ENCODE measurements at places on chromosomes 5 and 9.

DNA sequence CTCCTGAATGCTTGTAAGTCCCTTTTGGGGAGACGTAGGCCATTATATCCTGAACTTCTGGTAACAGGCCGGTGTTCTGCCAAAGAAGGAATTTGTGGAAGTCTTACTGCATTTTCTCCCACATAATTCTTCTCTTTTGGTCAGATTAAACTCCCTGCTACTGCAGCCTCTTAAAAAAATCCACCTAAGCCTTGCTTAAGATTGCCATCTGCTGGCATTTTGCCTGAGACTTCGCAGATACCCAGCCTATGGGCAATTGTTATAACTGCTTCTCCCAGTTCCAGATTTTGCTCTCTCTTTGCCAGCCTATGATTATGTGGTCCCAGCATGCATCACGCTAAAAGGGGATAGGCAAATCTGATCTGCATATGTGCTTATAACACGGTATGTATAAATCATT lies 391.6 kb upstream of the CHD1 start:
- DNase-seq, result peak; percentile 26

DNA sequence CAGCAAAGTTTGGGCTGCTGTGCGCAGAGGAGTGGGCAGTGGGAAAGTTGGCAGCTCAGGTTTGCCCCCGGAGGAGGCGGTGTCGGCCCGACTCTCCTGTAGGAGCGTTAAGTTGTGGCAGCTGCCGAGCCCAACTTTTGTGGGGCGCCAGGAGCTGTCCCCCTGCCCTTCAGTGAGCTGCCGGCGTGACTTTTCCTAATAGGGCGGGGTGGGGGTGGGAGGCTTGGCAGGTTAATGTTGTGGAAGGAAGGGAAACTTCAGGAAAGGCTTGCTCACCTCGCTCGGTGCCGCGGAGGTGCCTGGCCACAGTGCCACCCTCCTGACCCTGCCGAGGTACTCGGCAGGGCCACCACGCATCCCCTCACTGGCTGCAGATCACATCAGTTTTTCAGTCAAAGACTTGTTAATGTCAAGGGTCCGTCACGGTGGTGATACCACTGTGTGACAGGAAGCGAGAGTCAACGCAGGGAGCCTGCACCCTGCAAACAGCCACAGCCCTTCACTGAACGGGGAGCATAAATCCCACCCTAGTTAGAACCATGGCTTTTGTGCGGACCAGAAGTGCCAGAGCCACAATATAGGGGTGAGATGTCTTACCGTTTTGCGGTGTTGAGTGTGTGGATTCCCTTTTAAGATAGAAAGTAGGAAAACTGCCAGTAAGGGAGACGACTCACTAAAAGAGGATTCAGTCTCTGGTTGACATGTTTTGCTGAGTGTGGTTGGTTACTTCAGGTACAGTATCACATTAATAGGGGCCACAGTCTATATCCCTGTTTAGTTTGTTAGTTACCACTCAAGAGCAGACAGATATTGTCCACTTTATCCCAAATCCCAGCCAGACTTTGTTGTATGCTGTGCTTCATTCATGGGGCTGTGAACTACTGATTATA lies 796 bp downstream of the LNPEP start:
- peak; percentile 69 for DNase-seq

GRCh38 chr5:106106384-106106783 lies 1564.4 kb downstream of the EFNA5 start:
- no peak for DNase-seq

DNA sequence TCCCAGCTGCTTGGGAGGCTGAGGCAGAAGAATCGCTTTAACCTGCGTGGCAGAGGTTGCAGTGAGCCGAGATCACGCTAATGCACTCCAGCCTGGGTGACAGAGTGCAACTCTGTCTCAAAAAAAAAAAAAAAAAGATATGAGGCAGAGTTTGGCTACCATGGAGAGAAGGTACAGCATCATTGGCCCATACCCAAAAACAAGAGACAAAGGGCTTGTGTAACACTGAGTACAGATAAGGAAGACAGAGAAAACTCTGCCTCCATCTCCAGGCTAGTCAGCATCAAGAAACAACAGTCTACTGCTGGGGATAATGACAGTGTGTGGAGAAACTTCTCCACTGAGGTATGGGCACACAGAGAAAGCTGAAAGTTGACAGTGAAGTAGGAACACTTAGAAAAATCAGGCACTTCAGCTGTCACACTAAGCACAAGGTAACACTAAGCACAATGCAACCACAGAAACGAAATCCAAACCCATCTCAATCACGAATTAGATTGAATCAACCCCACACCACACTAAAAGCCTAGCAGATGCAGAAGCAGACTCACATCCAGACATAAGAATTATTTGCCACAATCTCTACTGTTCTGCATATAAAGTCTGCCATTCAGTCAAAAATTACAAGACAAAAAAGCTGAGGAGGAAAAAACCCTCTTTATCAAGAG lies 10.5 kb downstream of the PJA2 start:
- DNase-seq, result no peak

DNA sequence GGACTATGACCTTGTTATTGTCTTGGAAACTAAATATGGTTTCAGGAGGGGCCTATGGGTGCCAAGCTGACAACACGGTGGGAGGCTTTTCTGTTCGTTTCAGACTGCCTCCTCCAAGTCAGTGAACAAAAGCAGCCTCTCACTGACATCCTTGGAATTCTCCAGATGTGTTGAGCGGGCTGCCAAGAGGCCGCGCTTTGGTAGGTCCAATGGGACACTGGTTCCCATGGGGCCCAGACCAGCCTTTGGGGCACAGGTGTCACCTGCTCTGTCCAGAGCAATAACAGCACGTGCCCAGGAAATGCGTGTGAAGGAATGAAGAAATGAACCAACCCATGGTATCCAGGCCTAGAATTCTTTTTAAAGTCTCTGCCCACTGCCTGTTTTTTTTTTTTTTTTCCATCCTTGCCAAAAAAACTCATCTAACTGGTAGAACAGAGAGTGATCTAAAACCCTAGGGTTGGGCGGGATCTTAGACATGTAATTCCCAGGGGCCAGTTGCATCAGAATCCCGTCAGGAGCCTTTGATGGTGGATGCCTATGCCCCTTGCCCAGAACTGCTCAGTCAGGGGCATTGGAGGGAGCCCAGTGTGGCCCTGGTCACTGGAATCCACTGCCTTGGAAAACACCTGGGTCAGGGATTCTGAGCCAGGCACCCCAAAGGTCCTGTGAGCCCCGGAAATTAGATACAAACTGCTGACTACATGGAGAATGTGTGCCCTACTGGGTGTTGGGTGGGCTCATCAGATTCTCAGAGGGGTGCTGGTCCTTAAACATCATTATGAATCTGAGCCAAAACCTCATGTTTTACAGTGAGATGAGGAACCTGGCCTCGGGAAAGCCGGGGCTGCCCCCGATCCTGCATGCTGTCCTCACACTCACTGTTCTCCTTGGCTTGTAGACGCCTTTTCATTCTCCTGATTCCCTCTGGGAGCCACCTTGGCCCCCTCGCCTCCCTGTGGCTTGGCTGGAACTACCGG lies 60.1 kb downstream of the GTF3C4 start:
- no peak for DNase-seq

DNA sequence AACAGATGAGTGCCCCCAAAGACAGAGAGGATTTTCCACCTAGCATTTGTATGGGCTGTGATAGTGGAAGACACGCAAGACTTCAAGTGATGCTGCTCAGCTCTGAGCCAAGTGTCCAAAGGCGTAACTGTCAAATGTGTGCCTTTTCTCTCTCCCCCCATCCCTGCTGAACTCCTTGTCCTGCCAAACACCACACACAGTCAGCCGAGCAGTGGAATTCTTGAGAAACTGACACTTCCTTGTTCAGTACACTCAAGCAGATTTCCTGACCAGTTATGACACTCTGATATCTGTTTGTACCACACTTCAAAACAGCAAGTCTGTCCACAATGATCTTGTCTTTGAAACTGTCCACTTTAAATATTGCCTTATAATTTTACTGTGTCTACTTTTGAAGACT lies 166.4 kb downstream of the PIK3R1 start:
- DNase-seq, result peak; percentile 84

GRCh38 chr5:55509796-55510522 lies 24.8 kb downstream of the PLPP1 start:
- DNase-seq, result no peak

DNA sequence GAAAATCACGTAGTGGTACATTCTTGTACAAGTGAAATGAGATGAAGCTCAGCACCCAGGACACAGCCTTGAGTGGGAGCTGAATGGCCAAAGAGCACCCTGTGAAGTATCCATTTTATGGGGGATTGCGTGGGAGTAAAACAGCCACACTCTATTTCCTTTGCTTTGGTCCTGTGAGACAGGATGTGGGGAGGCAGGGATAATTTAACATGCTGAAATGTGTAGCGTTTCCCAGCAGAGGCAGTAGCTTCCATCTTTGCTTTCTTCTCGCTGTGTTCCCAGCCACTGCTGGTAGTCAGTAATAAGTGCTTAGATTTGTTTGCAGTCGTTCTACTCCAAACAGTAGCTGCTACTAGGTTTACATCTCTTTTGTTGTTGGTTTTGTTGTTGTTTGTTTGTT lies 4.4 kb downstream of the IL31RA start:
- no peak for DNase-seq

GRCh38 chr9:125043148-125043547 lies 100.2 kb downstream of the SCAI start:
- no peak for DNase-seq

GRCh38 chr5:129739773-129740172 lies 8.1 kb upstream of the MINAR2 start:
- DNase-seq, result no peak

- DNase-seq, result no peak
These were observed 115.6 kb downstream of the TTC39B start for GRCh38 chr9:15191378-15191777.

All from tibial artery (tissue), 4 donors.